ENCODE measurements at places on chromosomes 1 and 21.

- no peak for DNase-seq
Observed at GRCh38 chr1:246513041-246513440, 6.0 kb upstream of the SMYD3 start.

GRCh38 chr1:33337441-33337840, 16.5 kb upstream of the A3GALT2 start:
- no peak for DNase-seq

DNA sequence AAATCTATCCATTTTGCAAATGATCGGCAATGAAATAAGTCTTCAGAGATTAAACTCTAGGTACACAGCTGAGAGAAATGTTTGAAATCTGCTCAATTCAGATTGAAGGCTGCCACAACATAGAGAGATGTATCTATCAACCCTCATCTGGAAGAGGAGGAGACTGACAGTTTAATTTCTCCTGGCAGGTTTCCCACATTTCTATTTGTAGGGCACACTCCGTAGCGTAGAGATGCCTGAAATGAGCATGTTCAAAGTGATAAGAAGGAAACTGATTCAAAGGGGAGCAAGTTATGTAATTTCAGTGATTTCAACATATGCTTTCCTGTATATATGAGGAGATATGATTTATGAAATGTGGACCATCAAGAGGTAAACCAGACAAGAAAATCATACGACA, 44.1 kb downstream of the NIBAN1 start:
- no peak for DNase-seq

DNA sequence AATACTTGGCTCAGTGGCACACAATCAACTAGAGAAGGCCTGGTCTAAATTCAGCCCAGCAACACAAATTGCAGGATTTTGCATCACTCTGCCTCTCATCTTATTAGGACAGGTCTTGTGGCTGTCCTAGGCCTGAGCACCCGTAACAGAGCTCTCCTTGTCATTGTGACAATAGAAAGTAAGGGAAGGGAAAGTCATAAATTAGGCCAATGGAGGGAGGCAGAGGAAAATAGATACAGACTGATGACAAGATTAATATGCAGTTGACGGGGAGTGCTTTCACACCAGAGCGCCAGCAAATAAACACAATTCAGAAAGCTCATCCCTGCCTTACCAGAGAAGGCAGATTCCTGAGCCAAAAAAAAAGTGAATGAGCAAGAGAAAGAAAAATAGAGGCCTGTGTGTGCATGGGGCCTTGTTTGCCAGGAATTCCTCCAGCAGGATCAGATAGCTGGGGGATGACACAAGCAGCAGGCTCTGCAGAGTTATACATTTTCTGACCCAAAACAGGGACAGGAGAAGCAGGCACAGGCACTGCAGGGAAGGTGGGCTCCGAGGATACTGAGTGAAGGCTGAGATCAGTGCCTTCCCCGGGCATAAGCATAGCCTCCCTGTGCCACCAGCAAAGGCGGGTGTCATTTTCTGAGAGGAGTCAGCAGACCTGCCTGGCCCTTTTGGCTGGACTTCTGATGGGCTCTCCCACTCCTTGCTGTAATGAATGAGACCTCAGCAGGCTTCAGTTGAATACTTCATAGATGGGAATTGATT, 110.0 kb upstream of the SPAG17 start:
- no peak for DNase-seq

- no peak for DNase-seq
Observed at GRCh38 chr21:36087362-36088138, 17.7 kb downstream of the CBR1 start.

DNA sequence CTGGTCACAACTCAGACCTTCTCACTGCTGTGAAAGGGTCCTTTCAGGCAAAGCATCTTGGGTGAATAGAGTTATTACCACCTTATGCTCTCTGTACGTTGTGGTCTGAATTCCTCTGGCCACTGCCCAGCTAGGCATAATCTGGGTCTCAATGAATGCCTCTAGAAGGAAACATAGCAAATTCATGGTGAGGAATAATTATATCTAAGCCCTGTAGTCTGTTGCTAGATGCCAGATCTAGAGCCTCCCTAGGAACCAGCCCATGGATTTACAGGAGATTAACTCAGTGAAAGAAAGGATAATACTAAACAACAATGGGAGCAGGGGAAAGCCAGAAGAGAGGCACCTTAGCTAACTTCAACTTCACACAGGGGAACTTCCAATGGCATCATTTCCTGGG, 2.4 kb upstream of the COL11A1 start:
- DNase-seq, result no peak

DNA sequence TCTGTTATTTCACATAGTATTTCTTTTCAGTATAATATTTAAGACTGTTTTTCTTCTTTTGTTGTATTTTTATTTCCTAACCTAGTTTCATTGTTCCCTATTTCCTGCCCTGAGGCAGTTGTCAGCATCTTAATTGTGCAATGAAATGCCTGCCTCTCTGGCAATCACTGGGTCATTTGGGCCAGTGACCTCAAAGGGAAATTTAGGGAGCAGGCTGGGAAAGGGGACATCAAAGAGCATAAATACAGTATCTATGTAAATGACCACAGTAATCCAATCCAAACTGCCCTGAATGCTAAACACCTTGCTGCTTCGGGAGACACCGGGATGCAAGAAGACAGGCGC, 147.8 kb downstream of the TLR5 start:
- DNase-seq, result no peak

GRCh38 chr1:32345289-32345827, 9.3 kb upstream of the MARCKSL1 start:
- peak; percentile 65 for DNase-seq

GRCh38 chr1:115331558-115332331, 6.3 kb downstream of the NGF start:
- peak; percentile 69 for DNase-seq

DNA sequence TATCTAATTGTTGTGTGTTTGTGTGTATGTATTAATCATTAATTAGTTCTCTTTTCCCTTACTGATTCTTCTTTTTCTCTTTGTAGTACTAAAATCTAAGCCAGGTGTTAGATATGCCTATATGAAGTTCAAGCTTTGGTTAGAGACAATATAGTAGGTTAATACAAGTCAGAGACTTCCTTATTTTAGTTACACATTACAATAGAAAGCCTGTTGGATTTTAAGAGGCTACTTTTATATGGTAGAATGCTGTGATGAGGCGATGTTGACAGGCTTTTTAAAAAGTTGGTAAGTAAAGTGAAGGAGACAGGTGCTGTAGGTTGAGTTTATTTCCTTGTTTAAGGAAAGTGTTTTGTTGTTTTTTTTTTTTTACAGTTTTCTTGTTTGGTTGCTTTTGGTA, 45.9 kb downstream of the ADGRL2 start:
- DNase-seq, result no peak

GRCh38 chr1:94686882-94687281, 133.3 kb upstream of the SLC44A3 start:
- DNase-seq, result no peak

DNA sequence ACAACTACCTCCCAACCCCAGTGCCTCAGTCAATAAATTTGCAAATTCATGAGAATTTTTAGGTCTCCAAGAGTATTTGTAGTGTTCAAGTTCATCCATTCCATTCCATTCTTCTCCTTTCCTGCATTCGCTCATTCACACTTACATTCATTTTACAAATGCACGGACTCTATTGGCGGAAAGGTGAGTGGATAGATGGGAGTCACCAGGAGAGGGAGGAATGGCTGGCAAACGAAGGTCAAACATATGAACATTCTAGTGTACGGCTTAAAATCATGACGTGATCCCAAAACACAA, 2.5 kb downstream of the LORICRIN start:
- DNase-seq, result no peak

DNA sequence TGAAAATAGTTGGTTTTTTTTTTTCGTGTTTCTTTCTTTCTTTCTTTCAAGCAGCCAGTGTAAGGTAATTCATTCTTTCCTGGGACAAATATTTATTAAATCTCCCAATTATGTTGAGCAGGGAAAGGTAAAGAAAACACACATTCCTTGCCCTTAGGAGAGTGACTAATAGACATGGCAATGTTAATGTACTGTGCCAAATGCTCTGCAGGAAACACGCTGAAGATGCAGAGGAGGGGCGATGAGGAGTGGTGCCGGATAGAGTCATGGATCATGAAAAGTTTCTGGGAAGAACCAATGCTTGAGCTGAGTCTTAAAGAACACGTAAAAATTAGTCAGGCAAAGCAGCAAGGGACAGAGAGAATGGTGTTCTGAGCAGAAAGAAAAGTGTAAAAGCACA, 199.2 kb downstream of the DNM3 start:
- no peak for DNase-seq

DNA sequence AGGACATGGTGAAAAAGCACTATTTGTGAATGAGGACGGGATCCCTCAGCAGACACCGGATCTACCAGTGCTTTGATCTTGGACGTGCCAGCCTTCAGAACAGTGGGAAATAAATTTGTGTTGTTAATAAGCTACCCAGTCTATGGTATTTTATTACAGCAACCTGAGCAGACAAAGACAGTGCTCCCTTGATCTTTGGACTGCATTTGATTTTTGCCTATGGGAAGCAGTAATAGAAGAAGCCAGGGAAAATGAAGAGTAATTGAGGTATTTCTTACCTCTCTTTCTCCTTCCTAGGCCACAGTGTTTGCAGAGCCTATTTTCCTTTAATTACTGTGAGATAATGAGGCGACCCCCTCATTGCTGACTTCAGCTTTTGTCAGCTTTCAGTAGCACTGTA, 87.9 kb downstream of the PDE4B start:
- DNase-seq, result no peak

DNA sequence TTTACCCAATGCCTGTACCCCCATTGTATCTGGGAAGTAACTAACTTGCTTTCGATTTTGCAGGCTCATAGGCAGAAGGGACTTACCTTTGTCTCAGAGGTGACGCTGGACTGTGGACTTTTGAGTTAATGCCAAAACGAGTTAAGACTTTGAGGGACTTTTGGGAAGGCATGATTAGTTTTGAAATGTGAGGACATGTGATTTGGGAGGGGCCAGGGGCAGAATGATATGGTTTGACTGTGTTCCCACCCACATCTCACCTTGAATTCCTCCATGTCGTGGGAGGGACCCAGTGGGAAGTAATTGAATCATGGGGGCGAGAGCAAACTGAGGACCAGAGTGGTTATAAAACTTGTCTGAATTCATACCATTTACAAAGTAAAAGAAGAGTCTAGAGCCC, 77.1 kb upstream of the HOOK1 start:
- DNase-seq, result no peak

DNA sequence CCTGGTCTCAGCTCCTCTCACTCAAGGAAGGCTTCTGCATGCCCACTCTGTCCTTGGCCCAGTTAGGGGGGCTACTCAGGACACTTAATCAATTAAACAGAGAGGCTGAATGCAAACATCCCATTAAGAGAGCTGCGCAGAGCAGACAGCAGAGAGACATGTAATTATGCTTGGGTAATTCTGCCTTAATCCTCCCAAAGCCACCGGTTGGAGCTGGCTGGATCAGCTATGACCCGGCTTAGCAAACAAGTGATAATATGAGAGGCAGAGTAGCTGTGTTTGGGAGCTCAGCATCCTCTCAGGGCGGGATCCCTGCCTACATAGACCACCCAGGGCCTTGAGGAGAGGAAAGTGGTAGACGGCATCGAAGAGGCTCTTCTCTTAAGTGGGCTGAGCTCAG, 183.2 kb downstream of the GRIK3 start:
- no peak for DNase-seq

GRCh38 chr1:150528196-150528595, 12.6 kb downstream of the FALEC start:
- DNase-seq, result peak; percentile 49

All from fibroblast of villous mesenchyme (primary cell).